ENCODE measurements at places on chromosomes 4 and X.

DNA sequence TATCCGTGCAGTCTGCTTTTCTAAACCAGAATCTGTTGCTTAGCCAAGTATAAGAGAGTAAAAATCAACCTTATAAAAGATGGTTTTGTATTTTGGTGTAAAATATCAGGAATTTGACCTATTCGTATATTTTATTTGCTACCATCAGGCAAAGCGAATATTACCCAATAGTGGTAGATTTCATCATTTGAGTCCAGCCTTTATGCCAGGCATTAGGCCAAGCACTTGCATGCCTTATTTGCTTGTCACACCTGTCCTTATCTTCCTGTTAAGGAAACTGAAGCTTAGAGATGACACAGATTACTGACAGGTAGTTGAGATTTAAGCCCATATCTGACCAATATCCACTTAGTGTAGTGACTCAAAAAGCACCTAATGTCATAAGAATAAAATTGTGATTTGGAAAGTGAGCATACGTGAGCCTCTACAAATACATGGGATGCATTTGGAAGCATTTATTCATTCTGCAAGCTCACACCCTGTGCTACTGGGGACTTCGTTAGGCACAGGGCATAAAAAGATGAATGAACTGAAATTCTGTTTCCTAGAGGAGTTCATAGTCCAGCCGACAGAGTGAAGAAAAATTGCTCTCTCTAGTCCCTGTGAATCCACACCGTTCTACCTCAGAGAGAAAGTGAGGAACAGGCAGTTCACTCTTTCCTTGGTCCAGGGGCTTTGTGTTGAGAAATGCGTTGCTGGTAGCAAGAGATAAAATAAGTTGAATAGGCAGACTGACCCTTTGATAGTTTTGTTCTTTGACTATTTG, 2.3 kb upstream of the RNF212 start:
- DNase-seq = no peak

DNA sequence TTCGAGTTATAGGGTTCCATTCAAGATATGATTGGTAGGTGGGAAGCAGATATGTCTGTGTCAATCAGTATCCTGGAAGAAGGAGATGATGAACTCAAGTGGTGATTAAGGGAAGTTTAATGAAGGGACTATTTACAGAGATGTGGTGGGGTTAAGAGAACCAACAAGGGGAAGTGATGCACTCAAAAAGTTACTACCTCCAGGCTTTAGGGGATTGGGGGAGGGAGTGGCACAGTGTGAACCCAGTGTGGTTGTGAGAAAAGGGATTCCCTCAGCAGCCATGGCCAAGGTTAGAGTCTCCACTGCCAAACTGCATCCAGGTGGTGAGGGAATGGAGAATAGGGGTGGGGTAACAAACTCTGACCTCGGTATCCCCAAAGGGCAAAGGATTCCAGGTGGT, 27.9 kb downstream of the PKD2 start:
- no peak for DNase-seq

DNA sequence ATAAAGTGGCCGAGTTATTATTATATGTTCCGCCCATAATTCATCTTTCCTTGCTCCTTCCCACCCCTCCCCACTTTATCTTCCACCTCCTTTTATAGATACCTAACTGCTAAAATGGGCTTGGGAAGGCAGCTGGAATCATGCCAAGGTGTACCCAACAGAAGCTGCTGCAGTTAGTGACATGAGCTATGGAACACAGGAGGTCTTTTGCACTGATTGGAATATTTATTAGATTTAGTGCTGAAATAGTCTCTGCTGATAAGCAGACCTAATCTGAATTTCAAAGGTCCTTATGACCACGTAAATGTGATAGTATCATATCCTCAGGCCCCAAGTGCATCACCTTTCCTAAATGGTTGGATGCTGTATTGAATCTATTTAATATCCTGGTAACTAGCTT, 64.9 kb downstream of the HMGB2 start:
- DNase-seq = no peak

- no peak for DNase-seq
These were observed 42.1 kb upstream of the HOPX start for GRCh38 chr4:56723201-56723605.

- DNase-seq = no peak
These were observed 102.3 kb downstream of the AGTR2 start for GRCh38 chrX:116272861-116273260.

GRCh38 chrX:97563531-97564133, 679.9 kb downstream of the RPA4 start:
- DNase-seq = peak; percentile 53

DNA sequence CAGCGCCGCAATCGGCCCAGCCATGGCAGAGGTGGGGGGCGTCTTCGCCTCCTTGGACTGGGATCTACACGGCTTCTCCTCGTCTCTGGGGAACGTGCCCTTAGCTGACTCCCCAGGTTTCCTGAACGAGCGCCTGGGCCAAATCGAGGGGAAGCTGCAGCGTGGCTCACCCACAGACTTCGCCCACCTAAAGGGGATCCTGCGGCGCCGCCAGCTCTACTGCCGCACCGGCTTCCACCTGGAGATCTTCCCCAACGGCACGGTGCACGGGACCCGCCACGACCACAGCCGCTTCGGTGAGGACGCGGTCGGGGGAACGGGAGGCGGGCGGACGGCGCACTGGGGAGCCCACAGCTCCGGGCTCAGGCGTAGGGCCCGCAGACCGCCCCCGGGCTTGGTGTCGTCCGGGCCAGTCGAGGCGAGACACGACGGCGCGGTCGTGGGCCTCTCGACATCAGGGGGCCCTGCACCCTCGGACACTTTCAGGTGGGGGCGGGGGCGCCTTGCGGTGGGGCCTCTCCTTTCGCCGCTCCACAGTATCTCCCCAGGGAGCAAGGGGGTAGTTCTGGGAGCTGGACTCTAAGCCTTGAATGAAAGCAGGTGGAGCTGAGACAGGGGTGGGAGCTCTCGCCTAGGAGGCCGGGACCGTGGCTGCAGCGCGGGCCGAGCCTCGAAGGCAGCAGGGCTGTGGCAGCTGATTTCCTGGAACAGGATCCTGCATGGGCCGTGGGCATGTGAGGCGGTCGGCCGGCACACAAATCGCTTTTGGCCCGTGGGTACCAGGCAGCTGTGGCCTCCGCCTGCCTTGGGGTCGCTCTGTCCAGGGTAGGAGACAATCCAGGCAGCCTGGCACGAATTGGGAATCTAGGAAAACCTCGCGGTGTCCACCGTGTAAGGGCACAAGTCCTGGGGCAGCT, 722 bp downstream of the FGF16 start:
- no peak for DNase-seq

- no peak for DNase-seq
These were observed 101.5 kb upstream of the UGT8 start for GRCh38 chr4:114497116-114497515.

- no peak for DNase-seq
These were observed 905.0 kb downstream of the RAB28 start for GRCh38 chr4:12579172-12579571.

DNA sequence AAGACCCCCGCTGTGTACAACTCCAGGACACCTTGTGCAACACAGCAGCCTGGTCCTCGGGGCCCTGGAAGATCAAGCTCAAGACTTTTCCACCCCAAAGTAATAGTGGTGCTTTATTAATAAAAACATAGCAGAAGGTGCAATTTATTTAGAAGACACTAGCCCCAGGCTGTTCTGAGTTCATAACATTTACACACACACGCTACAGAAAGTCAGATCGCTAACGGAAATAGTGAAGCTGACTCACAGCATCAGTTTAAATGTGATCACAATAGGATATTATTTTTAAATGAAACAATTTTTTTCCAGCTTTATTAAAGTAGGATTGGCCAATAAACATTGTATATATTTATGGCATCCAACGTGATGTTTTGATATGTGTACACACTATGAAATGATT, 141.0 kb downstream of the STK32B start:
- no peak for DNase-seq

Data from RCC 7860 (cell line).